Non-pigmented ciliary epithelial cell (primary cell): ENCODE measurements at places on chromosomes 2 and 18.
A peak's percentile ranks its signal among the peaks of the same experiment; 100 is the strongest.

GRCh38 chr18:3448838-3449511 is 997 bp upstream of the TGIF1 start:
- DNase-seq: no peak

DNA sequence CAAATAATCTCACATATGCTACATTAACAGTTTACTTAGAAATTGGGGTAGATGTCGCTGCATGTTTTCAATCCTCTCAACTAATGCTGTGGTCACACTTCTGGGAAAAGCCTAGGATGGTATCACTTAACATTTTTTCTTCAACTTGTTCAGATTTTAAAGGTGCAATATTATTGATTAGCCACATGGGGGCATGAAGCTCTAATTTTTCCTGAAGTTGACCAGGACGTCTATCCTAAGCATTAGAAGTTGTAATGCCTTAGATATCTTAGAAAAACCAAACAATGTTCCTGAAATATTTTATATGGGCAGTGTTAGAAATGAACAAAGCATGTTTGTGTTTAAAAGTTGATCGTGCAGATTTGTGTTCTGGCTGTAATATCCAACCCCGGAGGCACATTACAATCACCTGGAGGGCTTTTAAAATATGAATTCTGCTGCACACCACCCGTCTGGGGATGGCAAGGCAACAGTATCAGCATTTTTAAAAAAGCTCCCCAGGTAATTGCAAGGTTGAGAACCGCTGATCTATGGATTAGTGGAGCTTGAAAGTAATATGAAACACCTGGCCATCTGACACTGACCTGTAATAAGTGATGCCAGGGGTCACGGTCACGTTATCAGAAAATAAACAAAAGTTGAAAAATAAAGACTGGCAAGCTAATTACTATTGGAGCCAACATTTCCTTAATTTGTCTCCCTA is 100.5 kb upstream of the LMAN1 start:
- DNase-seq: peak; percentile 26

GRCh38 chr2:178403671-178404306 is 47.2 kb downstream of the PRKRA start:
- DNase-seq: no peak

- DNase-seq: no peak
Observed at GRCh38 chr2:37838541-37839167, 86.4 kb upstream of the RMDN2 start.

GRCh38 chr2:173990970-173991819 is 26.0 kb upstream of the SP3 start:
- no peak for DNase-seq

DNA sequence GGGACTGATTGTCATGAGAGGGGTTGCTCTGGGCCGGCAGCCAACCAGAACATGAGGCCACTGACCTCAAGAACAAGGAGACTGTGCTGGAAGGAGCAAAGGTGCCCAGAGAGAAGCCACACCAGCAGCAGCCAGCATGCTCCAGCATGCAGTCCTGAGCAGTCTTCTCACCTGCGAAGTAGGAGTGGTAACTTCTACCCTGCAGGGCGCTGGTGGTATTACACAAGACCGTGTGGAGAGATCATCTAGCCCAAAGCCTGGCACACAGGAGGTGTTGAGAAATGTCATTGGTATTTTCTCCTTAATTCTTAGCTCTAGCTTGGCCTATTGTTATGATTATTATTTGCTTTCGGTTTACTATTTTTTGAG is 132.7 kb downstream of the TSN start:
- DNase-seq: no peak

DNA sequence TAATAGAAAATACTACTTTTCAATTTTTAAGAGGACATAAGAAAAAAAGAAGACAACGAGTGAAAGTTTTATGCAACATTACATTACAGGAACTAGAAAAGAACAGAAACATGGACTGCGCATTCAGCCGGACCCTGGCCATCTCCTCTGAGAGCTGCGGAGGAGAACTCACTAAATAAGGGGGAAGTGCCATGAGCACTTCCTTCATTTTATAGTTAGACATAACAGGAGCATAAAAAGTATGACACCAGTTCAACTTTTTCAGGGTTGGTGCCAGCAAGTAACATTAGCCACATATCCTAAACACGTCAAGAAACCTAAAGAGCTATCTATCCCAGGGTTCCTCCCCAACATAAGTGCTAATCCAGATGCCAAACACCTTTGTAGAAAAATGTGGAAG is 78.0 kb upstream of the SERTAD2 start:
- no peak for DNase-seq

- DNase-seq: no peak
Observed at GRCh38 chr2:4465671-4466070, 762.3 kb downstream of the DCDC2C start.
